Ascending aorta (tissue), 2 donors: ENCODE measurements at places on chromosomes 7 and 10.

DNA sequence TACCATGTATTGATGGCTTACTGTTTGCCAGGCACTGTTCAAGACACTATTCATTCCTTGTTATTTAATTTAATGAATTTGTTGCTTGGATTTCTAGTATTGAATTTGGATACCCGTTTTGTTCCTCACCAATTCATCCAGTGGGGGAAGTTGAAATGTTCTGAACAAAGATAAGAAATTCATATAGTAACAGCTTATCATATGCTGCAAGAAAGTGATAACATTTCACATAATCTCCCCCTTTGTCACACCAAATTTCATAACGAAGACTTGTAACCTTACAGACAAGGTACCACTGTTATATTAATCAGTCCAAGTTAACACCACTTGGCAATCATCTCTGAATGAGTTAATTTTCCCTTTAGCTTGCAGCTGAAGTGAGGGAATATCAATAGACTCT, 42.1 kb downstream of the SCIN start:
- no peak for DNase-seq

- DNase-seq = no peak
Observed at GRCh38 chr10:110755781-110756180, 111.6 kb downstream of the RBM20 start.

GRCh38 chr7:36054637-36055036, 98.4 kb upstream of the EEPD1 start:
- DNase-seq = no peak

- no peak for DNase-seq
Observed at GRCh38 chr10:118153287-118153686, 106.5 kb upstream of the RAB11FIP2 start.

DNA sequence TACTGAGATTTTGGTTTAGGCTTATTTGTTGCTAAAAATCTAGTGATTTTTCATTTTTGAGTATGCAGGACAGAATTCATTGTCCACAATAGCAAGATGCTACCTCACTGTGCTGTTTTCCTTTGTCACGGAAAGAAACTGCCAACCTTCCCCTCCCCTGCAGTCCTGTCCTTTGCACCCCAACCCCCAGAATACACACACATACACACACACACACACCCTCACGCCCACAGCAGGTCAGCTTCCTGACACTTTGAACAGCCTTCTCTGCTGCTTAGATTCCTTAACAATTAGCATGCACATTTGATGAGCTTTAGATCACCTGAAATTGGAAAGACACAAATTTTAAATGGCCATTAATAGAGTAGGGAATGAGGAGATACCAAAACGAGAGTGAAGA, 32.1 kb downstream of the ARMC3 start:
- DNase-seq = no peak

- DNase-seq = no peak
Observed at GRCh38 chr7:1618475-1618874, 48.6 kb upstream of the PSMG3 start.

- DNase-seq = no peak
Observed at GRCh38 chr10:60704471-60704870, 73.8 kb upstream of the CDK1 start.

- DNase-seq = no peak
Observed at GRCh38 chr7:136533732-136534131, 334.7 kb upstream of the CHRM2 start.

DNA sequence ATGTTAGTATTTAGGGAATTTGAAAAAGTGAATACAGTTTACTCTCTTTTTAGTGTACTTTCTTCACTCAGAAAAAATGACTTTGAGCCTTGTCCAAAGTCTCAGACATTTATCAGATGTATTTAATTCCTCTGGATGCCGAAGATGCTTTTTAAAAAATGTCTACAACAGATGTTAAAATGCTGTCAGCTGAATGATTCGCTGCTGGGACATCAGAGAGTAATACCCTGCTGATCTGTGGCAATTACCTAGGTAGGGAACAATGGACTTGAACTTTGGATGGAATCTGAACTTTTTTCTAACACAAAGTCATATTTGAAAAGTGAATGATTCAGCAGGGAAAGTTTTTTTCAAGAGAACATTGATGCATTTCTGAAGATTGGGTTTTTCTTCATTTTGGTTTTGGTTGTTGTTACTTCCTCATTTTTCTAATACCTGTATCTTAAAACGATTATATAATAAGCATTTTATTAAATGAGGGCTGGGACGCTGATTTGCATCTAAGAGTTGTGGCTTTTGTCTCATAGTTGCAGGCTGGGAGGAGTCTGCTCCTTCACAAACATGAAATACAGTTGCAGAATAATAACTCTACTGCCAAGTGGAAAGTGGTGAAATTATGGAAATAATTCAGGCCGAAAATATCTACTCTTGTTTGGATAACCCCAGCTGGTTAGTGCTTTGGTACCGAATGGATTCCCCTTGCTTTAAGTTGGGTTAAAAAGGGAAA, 98.0 kb downstream of the SPAG6 start:
- DNase-seq = no peak

- no peak for DNase-seq
Observed at GRCh38 chr7:156732091-156732625, 91.6 kb downstream of the RNF32 start.
